A172 (cell line): ENCODE measurements at places on chromosomes 1 and 21. TPM values are rescaled to one million over a fixed set of nuclear protein-coding genes. Genes with fewer than 3 reads are reported as not detected.

The ALG14 gene
- total RNA-seq: 3.3 and 4.8 TPM in 2 replicates

GRCh38 chr1:12185036-12185917 lies 18.5 kb downstream of the TNFRSF1B start:
- no peak for DNase-seq

The TMEM50B gene
- total RNA-seq: 70.6 and 84.3 TPM in 2 replicates

The HPCA gene
- total RNA-seq: not detected in 2 replicates

- DNase-seq: no peak
Observed at GRCh38 chr1:31977385-31978131, 36.1 kb upstream of the KHDRBS1 start.
